ENCODE measurements at places on chromosomes 1 and 21. TPM values are rescaled to one million over a fixed set of nuclear protein-coding genes. Genes with fewer than 3 reads are reported as not detected.

GRCh38 chr1:235060607-235061470 lies 67.8 kb downstream of the TOMM20 start:
- no peak for DNase-seq
- H3K4me1 ChIP-seq = peaks cover 23% of the 10 kb centered on the region
- H3K36me3 ChIP-seq = no peaks in the 10 kb centered on the region
- H3K4me3 ChIP-seq = no peak overlapping the region

DNA sequence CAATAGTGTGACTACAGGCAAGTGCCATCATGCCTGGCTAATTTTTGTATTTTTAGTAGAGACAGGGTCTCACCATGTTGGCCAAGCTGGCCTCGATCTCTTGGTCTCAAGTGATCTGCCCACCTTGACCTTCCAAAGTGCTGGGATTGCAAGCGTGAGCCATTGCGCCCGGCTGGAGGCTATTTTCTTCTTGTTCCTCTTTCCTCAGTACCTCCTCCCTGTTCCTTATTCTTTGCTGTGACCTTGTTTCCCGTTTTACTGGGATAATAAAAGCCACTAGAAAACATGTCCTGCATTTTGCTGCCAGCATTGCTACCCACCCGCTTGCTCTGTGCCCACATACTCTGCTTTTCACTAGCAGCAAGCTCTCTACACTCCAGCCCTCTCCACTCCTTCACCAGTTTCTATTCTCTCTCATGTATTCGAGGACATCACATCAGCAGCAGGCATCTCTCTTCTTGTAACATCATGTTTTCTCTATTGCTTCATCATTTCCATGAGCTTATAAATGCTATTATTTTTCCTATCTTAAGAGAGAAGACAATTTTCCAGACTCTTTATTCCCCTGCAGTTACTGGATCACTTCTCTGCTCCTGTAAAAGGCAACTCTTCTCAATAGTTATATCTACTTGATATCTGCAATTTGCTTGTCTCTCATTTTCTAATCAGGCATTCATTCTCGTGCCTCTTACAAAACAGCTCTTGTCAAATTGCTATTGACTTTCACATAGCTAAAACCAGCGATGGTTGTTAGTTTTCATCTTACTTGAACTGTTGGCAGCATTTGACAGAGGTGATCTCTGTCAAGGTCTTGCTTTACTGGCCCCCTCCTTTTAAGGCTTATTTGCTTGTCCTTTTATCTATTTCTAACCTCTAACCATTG lies 34.5 kb upstream of the C21orf91 start:
- DNase-seq = no peak
- no peak overlapping the region for H3K27ac ChIP-seq
- no peak overlapping the region for H3K4me3 ChIP-seq

- H3K4me3 ChIP-seq = no peak overlapping the region
- no peaks in the 10 kb centered on the region for H3K4me1 ChIP-seq
- no peaks in the 10 kb centered on the region for H3K36me3 ChIP-seq
- no peak for DNase-seq
- no peaks in the 10 kb centered on the region for H3K27me3 ChIP-seq
These were observed 133.7 kb downstream of the PTPRU start for GRCh38 chr1:29370067-29370466.

Gene KCNJ9
- not detected for total RNA-seq

Gene RXFP4
- not detected for total RNA-seq

- H3K4me3 ChIP-seq = no peak overlapping the region
- DNase-seq = no peak
- H3K27ac ChIP-seq = peak overlapping the region; percentile 58
- peaks cover 29% of the 10 kb centered on the region for H3K4me1 ChIP-seq
- no peaks in the 10 kb centered on the region for H3K36me3 ChIP-seq
- H3K27me3 ChIP-seq = no peaks in the 10 kb centered on the region
These were observed 27.7 kb downstream of the DSTYK start for GRCh38 chr1:205183676-205184335.

Gene LCA5L
- total RNA-seq = 1.9 TPM

DNA sequence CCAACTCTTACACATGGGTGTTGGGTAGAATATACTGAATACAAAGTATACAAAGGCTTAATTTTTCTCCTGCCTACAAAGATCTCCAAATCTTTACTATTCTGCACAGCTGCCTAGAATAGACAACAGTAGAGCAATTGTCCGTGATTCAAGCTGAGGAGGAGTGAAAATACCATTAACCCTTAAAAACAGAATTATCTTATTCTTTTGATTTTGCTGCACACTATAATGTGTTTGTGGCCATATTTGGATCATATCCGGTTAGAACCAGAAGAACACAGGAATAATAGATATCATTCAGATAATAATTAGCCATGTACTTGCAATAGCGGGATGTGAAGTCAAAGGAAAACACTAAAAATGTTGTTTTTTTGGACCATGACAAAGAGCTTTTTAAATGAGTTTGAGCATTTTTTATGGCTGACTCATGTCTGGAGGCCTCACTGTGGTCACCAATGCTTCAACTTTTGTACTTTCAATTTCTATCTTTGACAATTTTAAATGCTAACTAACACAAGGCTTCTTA lies 197.6 kb upstream of the FOXD3 start:
- H3K4me3 ChIP-seq = no peak overlapping the region
- no peaks in the 10 kb centered on the region for H3K36me3 ChIP-seq
- no peak overlapping the region for H3K27ac ChIP-seq
- H3K4me1 ChIP-seq = peaks cover 7% of the 10 kb centered on the region
- no peak for DNase-seq

Gene SEC22B
- 19.9 TPM for total RNA-seq

Gene SELL
- 17.0 TPM for total RNA-seq

Gene CD48
- total RNA-seq = 18.6 TPM

DNA sequence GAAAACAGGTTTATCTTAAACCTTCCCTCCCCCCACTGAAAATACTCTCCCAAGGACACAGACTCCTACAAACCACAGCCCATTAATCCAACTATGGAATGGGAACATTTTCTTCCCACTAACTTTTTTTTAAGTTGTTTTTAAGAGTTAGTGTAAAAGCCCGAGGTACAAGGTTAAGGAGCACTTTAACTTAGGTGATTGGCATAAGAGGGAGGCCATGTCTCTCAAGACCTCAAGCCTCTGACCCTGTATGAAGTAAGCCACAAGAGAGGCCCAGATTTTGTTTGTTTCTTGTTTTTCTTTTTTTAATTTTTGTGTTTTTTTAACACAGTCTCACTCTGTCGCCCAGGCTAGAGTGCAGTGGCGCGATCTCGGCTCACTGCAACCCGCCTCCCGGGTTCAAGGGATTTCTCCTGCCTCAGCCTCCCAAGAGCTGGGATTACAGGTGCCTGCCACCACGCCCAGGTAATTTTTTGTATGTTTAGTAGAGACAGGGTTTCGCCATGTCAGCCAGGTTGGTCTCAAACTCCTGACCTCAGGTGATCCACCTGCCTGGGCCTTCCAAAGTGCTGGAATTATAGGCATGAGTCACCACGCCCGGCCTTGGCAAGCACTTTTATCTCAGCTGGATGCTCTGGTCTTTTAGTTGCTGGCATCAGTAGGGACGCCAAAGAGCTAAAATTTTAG lies 14.4 kb downstream of the ARMH1 start:
- no peaks in the 10 kb centered on the region for H3K36me3 ChIP-seq
- H3K27me3 ChIP-seq = no peaks in the 10 kb centered on the region
- H3K4me1 ChIP-seq = no peaks in the 10 kb centered on the region

Gene CD247
- 5.0 TPM for total RNA-seq

Gene FHL3
- total RNA-seq = 21.5 TPM

DNA sequence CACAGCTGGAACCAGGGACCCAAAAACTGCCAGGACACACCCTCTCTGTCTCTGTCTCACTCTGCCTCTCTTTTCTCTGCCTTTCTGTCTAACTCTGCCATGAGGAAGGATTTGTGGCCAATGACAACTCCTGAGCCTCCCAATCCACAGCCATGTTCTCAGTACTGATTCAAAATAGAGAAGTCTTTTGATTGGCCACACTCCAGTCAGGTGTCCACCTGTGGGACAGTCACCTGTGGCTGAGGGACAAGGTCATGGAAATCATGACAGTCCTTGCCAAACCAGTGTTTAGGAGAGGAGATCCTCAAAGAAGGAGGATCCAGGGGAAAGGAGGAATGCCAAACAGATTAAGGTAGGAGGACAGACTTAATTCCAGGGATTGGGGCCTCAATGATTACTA lies 15.8 kb downstream of the TINAGL1 start:
- no peak for DNase-seq
- H3K27me3 ChIP-seq = no peaks in the 10 kb centered on the region
- H3K27ac ChIP-seq = no peak overlapping the region
- H3K4me1 ChIP-seq = peaks cover 32% of the 10 kb centered on the region
- H3K36me3 ChIP-seq = no peaks in the 10 kb centered on the region
- H3K4me3 ChIP-seq = no peak overlapping the region

GRCh38 chr1:237713916-237714315 lies 176.8 kb downstream of the ZP4 start:
- H3K4me3 ChIP-seq = no peak overlapping the region
- H3K27me3 ChIP-seq = no peaks in the 10 kb centered on the region
- H3K4me1 ChIP-seq = no peaks in the 10 kb centered on the region
- no peak for DNase-seq

Gene FAM72C
- total RNA-seq = not detected

Gene OR14I1
- not detected for total RNA-seq

Gene KRTAP13-2
- total RNA-seq = not detected

GRCh38 chr1:55472784-55473183 lies 257.6 kb upstream of the USP24 start:
- H3K4me1 ChIP-seq = peaks cover 24% of the 10 kb centered on the region
- no peaks in the 10 kb centered on the region for H3K27me3 ChIP-seq
- no peak overlapping the region for H3K27ac ChIP-seq
- no peak overlapping the region for H3K4me3 ChIP-seq
- no peak for DNase-seq
- H3K36me3 ChIP-seq = no peaks in the 10 kb centered on the region

Gene RCC2
- 47.2 TPM for total RNA-seq

GRCh38 chr1:12452262-12452661 lies 165.7 kb downstream of the DHRS3 start:
- no peaks in the 10 kb centered on the region for H3K27me3 ChIP-seq
- H3K4me1 ChIP-seq = peaks cover 88% of the 10 kb centered on the region
- DNase-seq = no peak
- no peaks in the 10 kb centered on the region for H3K36me3 ChIP-seq
- peak overlapping the region; percentile 75 for H3K27ac ChIP-seq

DNA sequence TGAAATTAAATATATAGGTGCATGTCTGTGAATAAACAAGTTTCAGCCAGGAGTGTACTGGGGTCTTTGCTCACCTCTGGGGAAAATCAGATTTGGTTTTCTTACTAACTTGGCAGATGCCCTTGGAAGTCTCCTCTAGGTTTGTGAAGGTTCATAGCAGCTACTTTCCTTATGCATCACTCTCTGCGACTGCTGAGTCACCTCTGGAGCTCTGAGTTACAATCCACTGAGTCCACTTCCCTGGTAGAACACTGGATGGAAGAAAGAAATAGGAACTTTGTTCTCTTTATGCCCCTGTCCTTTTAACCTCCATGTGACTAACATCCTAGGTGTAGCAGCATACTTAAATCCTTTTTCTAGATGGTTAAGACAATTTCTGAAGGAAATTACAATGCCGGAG lies 4.4 kb upstream of the FASLG start:
- H3K4me1 ChIP-seq = no peaks in the 10 kb centered on the region
- DNase-seq = no peak
- no peak overlapping the region for H3K4me3 ChIP-seq
- no peaks in the 10 kb centered on the region for H3K36me3 ChIP-seq
- no peak overlapping the region for H3K27ac ChIP-seq

Gene KRTAP7-1
- total RNA-seq = not detected

Gene CASQ2
- total RNA-seq = 0.44 TPM

Gene EPS15
- 75.5 TPM for total RNA-seq

Gene PDE9A
- total RNA-seq = 5.8 TPM

GRCh38 chr1:225481738-225482137 lies 53.9 kb upstream of the LBR start:
- no peak overlapping the region for H3K4me3 ChIP-seq
- H3K27ac ChIP-seq = no peak overlapping the region
- H3K36me3 ChIP-seq = no peaks in the 10 kb centered on the region
- DNase-seq = no peak

Gene S100A10
- total RNA-seq = 399 TPM

Gene ZBTB8B
- 0.03 TPM for total RNA-seq

Gene NECTIN4
- 16.3 TPM for total RNA-seq

- H3K4me1 ChIP-seq = no peaks in the 10 kb centered on the region
- no peak overlapping the region for H3K27ac ChIP-seq
- H3K4me3 ChIP-seq = no peak overlapping the region
- DNase-seq = no peak
- H3K36me3 ChIP-seq = no peaks in the 10 kb centered on the region
These were observed 10.4 kb upstream of the FOXE3 start for GRCh38 chr1:47405697-47406096.

Gene DNTTIP2
- 38.0 TPM for total RNA-seq

Gene KRTAP6-3
- total RNA-seq = not detected

Data from upper lobe of left lung (tissue), 6 donors.